Body of pancreas (tissue), 4 donors: ENCODE measurements at places on chromosomes 16 and 17. TPM values are rescaled to one million over a fixed set of nuclear protein-coding genes. Genes with fewer than 3 reads are reported as not detected.

GRCh38 chr16:85998868-85999729 is 100.1 kb downstream of the IRF8 start:
- no peaks in the 10 kb centered on the region for H3K4me1 ChIP-seq
- H3K4me3 ChIP-seq = no peak overlapping the region
- H3K36me3 ChIP-seq = no peaks in the 10 kb centered on the region

GRCh38 chr17:50165867-50166517 is at the start of gene SGCA:
Gene SGCA, plus strand, starts transcription at chr17:50166005. Its CDS starts 36 bp downstream, at chr17:50166041.
- no peaks in the 10 kb centered on the region for H3K27me3 ChIP-seq
- H3K36me3 ChIP-seq = no peaks in the 10 kb centered on the region
- peaks cover 9% of the 10 kb centered on the region for H3K4me1 ChIP-seq
- DNase-seq = no peak
- no peak within 1 kb of the TSS for H3K27ac ChIP-seq

CDK3 gene
- 4.9 TPM for total RNA-seq

CLEC19A gene
- total RNA-seq = not detected

HIGD1B gene
- not detected for total RNA-seq
